ENCODE measurements at places on chromosomes 5 and 9.

DNA sequence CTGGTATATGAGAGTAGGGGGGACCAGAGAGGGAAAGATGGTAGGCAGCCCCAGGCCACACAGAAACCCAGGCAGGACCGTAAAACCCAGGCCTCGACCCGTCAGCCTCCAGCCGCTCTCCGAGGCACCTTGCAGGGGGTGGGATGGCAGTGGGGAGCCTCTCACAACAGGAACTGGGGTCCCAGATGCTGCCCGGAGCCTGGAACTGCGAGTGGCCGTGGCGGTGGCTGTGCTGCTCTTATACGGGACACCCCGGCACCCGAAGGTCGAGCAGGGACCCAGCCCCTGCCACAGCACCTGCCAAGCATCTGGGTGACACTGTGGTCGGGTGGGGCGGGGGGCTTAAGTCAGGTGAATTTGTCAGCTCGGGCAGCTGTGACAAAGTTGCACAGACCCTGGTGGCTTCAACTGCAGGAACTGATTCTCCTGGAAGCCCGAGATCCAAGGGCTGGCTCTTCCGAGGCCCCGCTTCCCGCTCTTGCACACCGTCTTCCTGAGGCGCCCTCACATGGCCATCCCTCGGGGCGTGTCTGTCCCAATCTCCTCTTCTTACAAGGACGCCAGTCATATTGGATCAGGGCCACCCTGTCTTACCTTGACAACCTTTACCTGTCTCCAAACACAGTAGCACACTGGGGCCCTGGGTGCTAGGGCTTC is 47.6 kb upstream of the EGFL7 start:
- no peak for DNase-seq

DNA sequence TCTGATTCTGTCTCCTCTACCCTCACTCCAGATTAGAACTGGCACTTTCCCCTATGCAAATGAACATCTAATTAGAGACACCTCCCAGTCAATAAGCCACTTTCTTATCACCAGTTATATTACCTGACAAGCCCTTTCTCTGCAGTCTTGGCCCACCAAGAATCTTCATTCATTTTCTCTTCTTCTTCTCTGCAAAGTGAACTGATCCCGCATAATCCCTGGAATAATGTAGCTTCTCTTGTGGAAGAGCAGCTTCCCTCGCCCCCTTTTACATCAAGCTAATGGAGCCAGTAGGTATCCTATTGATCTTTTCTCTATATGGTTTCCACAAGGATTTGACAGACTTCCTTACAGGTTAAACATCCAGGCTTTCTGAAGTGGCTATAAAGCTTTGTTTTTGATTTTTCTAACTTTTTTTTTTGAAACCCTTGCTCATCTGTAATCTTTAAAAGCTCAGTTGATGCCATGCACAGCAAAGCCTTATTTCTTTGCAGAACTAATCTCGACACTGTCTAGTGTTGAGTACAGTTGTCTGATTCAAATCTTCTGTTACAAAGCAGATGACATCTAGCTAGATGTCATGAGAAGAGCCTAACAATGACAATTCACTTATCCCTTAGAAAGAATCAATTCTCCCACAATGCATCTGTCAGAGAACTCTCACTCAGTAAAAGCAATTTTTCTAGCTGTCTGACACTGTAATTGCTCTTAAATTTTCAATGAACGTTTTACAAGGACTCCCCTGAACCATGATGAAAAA is 281.4 kb downstream of the ISL1 start:
- DNase-seq = no peak

- DNase-seq = no peak
Observed at GRCh38 chr9:81397481-81398381, 291.6 kb downstream of the TLE1 start.

GRCh38 chr9:23663946-23664345 is 162.1 kb downstream of the ELAVL2 start:
- DNase-seq = no peak

All from effector CD8-positive, alpha-beta T cell (primary cell).